COR-L47 (cell line): ENCODE measurements at places on chromosomes 1 and 21.

DNA sequence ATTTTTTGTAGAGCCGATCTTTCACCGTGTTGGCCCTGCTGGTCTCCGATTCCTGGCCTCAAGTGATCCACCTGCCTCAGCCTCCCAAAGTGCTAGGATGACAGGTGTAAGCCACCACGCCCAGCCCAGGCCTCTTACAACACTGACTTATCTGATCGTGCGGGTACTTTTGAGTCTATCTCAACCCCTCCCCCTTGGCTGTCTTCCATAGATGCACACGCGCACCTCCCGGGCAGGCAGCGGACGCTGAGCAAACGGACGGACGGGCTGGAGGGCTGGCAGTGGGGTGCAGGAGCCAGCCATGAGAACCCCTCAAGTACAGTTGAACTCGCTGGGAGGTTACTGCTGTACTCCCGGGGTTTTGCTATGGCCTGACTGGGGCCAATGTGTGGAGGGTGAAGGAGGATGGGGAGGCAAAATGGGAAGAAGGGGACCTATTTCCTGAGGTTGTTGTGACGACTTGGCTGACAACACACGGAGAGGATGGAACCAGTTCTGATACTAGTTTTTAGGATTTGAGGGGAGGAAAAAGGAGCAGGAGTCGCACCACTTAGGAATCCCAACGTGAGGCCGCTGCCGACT lies 959 bp downstream of the CD58 start:
- no peak for DNase-seq

DNA sequence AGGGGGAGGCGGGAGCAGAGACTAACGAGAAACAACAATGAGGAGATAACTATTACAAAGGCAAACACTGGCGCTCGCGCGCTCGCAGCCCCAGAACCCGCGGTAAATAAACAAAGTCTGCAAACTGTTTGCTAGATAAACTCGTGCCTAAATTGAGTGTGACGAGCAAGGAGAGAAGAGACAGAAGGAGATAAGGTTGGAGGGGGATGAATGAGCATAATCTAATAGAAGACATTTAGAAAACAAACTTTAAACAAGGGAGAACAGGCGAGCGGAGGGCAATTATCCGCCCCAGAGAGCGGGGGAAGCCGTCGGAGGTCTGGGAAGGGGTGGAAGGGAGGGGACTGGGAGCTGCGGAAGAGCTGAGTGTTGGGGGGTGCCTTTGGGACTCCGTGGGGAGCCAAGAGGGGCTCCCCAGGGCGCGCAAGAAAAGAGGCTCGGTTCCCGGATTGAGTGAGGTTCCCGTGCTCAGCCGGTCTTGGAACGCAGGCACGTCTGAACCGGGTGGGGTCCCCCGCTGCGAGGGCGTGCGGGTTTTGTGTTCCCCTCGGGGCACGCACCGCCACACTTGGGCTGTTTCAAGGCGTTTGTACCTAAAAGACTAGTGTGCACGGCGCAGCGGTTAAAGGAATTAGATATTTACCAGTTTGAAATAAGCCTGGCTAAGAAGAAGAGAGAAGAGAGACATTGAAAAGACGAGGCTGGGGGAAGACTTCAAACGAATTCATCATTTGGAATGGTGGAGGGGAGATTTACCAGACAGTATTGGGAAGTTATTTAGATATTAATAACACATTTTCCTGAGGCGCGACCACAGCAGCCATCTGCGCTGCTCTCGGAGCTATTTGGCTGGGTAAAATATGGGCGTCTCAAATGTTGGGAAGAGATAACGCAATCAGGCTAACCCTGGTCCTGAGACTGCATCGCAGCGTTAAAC lies 10.6 kb downstream of the PAX7 start:
- DNase-seq = no peak

GRCh38 chr1:185396126-185396525 lies 79.1 kb upstream of the IVNS1ABP start:
- DNase-seq = no peak

GRCh38 chr21:44975720-44976555 lies 36.1 kb downstream of the SLX9 start:
- DNase-seq = no peak

- no peak for DNase-seq
These were observed 18.3 kb upstream of the KCNE1 start for GRCh38 chr21:34530261-34530660.

GRCh38 chr21:42556960-42557359 lies 43.3 kb downstream of the SLC37A1 start:
- no peak for DNase-seq

DNA sequence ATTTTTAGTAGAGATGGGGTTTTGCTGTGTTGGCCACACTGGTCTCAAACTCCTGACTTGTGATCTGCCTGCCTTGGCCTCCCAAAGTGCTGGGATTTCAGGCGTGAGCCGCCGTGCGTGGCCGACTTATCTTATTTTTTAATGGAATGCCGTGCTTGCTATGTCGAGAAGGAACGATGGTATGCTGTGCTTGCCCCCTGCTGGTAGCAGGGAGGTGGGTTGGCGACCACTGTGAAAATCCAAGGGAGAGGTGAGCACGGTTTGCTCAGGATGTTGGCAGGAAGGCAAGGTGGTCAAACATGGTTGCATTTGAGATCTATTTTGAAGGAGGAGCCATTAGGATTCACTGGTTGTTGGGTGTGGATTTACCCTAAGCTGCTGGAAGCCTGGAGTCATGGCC lies 45.8 kb upstream of the RCC2 start:
- DNase-seq = no peak

DNA sequence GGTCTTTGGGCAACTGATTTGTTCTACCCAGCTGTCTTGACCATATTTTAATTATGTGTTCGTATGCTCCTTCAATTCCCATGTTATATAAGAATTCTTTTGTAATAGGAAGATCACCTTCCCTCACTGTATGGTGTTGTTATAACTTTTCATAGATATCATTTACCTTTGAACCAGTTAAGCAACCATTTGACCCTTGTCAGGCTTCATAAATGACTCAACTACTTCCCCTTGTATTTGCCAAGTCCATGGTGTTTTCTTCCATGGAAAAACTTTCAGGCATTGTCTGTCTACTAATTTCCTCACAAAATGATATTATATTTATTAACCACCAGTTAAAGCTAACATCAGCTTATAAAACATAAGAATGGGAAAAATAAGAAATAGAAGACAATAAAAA lies 5.1 kb downstream of the BPNT1 start:
- DNase-seq = no peak

DNA sequence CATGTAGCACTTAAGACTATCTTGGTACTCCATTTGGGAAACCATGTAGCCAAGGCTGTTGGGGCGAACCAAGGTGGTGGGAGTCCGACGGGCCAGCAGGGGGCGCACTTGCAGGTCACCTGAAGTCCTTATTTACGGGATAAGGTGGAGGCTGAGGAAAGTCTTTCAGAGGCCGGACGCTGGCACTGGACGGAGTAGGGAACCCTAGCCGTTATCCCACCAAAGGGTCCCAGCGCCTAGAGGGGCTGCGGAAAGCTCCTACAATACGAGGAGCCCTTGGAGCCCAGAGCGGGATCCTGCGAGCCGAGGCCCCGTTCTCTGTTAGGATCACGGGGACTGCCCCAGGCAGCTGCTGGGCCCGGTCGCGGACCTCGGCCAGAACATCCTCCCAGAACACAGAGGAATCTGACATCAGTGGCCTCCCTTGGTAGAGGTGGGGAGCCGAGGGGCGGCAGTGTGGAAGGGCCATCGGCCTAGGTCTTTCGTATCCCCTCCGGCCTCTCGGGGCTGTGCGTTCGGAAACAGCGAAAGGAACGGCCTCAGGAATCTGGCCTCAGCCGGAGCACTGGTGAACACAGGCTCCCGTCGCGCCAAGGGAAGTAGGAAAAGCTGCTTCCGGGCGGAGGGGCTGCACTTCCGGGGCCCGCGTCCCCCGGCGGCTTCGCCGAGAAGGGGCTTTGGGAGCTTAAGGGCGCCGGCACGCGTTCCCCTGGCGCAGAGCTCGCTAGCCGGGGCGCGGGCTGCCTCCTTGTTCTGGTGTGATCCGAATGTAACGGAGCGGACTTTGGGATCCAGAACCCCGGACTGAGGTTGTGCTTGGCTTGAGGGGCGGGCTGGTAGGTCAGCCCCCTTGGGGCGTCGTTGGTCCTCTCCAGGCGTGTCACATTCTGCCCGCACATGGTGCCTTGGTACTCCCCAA lies 29.9 kb upstream of the RPTN start:
- no peak for DNase-seq

DNA sequence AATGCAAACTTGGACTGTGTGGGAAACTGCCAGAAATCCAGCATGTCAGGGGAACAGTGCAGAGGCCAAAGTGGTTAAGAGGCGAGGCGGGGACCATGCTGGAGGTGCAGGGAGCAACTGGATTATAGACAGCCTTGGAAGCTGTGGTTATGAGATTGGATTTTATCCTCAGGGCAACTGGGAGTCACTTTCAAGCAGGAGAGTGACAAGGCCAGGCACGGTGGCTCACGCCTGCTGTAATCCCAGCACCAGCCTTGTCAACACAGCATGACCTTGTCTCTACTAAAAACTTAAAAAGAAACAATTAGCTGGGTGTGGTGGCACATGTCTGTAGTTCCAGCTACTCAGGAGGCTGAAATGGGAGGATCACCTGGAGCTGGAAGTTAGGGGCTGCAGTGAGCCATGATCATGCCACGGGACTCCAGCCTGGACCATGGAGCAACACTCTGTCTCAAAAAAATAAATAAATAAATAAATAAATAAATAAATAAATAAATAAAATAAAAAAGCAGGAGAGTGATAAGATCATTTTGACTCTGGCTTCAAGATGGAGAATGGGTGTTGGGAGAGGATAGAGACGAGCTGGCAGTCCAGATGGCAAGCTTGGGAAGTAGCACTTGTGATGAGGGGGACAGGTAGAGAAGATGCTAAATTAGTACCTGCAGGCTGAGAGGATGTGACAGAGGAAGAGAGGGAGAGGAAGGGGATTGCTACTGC lies 3.5 kb downstream of the HAPLN2 start:
- DNase-seq = no peak

DNA sequence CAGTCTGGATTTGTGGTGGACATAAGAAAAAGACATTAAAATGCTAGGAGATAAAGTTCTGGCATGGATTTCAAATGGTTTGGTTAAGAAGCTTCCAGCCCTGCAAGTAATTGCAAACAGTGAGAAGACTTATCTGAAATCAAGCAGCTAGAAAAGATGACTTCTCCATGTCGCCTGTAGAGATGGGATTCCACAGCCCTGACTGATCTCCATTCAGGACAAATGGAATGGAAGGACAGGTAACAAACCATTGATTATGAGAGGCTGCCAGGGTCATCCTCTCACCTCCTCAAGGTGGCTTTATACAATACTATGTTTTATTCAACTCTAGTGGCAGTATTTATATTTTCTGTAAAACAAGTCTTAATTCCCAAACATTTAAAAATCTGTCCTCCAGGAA lies 237.9 kb downstream of the HLX start:
- DNase-seq = no peak
